ENCODE measurements at places on chromosomes 3 and 15. TPM values are rescaled to one million over a fixed set of nuclear protein-coding genes. Genes with fewer than 3 reads are reported as not detected.

MKRN2OS gene
- not detected for total RNA-seq

SLCO3A1 gene
- total RNA-seq: 22.7 TPM

TUSC7 gene
- not detected for total RNA-seq

ZPLD1 gene
- total RNA-seq: not detected

WDR93 gene
- total RNA-seq: 0.21 TPM

FBLN2 gene
- total RNA-seq: 1.7 TPM

CD47 gene
- 36.9 TPM for total RNA-seq

CTXN2 gene
- total RNA-seq: not detected

ZNF774 gene
- total RNA-seq: 1.0 TPM

ECE2 gene
- not detected for total RNA-seq

GOLGA6B gene
- total RNA-seq: not detected

EFHB gene
- total RNA-seq: 1.5 TPM

CHRNA5 gene
- total RNA-seq: 29.3 TPM

RCCD1 gene
- 41.6 TPM for total RNA-seq

BCL2A1 gene
- total RNA-seq: 9.7 TPM

KLF15 gene
- 1.4 TPM for total RNA-seq

SRGAP3 gene
- total RNA-seq: 1.4 TPM

DZIP1L gene
- 11.0 TPM for total RNA-seq

LIPH gene
- total RNA-seq: 4.3 TPM

CATSPER2 gene
- total RNA-seq: 0.24 TPM

TF gene
- total RNA-seq: 1.2 TPM

RARB gene
- total RNA-seq: 6.7 TPM

CLEC3B gene
- total RNA-seq: not detected

HOMER2 gene
- total RNA-seq: 23.2 TPM

SPINK8 gene
- not detected for total RNA-seq

CACNA1D gene
- total RNA-seq: 0.55 TPM

PLA1A gene
- total RNA-seq: 0.25 TPM

P2RY1 gene
- 0.49 TPM for total RNA-seq

C3orf49 gene
- total RNA-seq: not detected

WNT5A gene
- 0.59 TPM for total RNA-seq

CDHR4 gene
- 0.12 TPM for total RNA-seq

LOXL1 gene
- total RNA-seq: 0.70 TPM

ENTPD3 gene
- total RNA-seq: 0.03 TPM

PHC3 gene
- 15.6 TPM for total RNA-seq
